ENCODE measurements at places on chromosomes 6 and 20.

GRCh38 chr6:10414756-10415616, at the start of gene TFAP2A:
Gene TFAP2A, minus strand, starts transcription at chr6:10415074. Its CDS starts 83 bp downstream, at chr6:10414991.
- no peak for DNase-seq

GRCh38 chr6:117919275-117919674, 12.2 kb downstream of the SLC35F1 start:
- DNase-seq, result no peak

DNA sequence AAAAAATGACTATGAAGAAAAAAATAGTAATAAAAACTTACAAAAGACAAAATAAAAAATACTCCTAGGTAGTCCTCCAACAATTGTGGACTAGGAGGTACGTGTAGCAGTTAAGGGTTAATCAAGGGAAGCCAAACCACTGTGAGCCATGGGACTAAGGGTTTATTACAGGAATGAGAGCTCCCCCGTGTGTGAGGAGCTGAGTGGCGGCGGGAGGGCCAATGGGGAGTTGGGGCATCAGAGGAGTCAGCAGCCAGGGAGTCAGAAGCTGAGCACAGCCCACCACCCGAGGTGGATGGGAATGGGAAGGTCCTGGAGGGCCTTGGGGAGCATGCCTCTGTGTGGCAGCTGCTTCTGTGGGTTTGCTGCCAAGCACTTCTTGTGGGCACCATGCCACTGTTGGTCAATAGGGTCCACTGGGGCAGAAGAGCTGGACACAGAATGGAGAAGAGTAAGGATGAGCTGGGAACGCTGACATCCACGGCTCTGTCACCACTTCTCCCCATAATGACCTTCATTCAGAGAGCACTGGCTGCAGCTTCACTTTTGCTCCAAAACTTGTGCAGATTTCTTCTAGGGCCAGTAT, 373.3 kb downstream of the CDKAL1 start:
- DNase-seq, result no peak

- no peak for DNase-seq
Measured at GRCh38 chr6:108746366-108746765, 101.9 kb upstream of the ARMC2 start.

DNA sequence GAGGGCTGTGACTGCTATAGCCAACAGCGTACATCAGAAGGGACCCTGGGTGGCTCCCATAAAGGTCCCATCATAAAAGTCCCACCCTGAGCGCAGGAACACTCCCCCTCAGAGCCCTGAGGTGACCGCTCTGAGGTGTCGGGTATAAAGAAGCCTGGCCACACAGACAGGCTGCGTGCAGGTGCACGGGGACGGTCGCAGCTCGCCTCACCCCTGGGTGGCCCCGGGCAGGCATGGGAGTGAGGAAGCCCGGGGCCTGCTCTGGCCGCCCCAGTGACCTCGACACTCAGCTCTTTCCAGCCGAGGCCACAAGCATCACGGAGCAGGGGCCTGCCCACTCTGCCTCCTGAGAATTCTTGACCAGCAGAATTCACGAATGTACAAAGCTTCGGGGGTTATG, 14.4 kb upstream of the RNASET2 start:
- DNase-seq, result no peak

DNA sequence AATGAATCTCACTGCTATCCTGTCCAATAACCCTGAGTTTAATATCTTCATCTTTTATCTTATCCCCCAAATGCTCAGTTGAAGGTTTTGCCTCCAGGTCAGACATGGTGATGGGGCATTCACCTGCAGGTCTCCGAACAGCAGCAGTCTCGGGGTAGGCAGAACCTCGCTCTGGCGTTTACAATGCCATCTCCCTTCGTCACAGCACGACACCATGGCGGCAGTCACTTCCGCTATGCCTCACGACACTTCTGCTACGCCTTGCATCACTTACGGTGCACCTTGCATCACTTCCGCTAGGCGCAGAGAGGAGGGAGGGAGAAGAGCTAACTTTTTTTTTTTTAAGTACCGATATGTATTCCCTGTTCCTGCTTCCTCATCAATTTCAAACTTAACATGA, 194.9 kb downstream of the BCAS1 start:
- no peak for DNase-seq

DNA sequence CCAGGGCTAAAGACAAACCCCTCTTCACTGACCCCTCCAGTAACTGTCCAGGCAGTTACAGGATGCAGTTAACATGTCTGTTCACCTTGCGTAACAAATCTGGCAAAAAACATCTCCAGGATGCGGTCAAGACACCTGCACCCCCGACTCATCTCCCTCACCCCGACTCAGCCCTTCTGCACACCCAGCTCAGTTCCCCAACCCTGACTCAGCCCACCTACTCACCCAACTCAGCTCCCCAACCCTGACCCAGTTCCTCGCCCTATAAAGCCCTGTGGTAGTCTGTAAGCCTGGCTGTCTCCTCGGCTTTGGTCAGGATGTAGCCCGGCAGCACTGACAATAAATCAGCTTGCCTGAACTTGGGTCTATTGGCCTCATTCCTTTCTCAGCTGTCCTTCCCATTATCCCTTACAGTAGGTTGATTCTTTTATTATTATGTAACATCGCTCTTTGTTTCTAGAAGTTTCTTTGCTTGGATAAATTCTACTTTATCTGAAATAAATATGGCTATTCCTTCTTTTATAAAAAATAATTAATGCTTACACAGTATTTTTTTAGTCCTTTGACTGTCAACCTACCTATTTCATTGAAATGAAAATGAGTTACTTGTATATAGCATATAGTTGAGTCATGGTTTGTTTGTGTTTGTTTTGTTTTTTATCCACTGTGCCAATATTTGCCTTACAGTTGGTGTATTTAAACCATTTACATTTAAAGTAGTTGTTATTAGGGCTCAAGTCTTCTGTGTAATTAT, 12.9 kb upstream of the ADTRP start:
- no peak for DNase-seq

- DNase-seq, result no peak
Measured at GRCh38 chr6:107816818-107817217, 7.3 kb downstream of the SCML4 start.

GRCh38 chr6:73081955-73082354, 143.3 kb downstream of the KHDC1L start:
- no peak for DNase-seq

DNA sequence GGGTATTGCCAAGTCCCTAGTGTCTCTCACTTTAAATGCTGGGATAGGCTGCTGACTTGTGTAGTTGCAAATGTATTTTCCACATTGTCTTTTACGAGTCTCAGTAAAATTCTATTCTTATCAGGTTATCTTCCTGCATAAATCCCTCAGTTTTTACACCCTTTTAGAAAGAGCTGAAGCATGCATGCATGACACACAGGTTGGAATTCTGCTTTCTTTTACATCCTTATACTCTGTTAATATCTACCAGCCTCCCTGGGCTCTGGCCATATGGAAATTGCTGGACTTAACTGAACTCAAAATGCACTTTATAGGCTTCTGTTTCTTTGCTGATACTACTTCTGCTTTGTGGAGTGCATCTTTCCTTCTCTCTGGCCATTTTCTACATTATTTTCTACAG, 477.4 kb downstream of the FRK start:
- no peak for DNase-seq

- no peak for DNase-seq
Measured at GRCh38 chr6:113050010-113050858, 703.1 kb downstream of the RFPL4B start.

DNA sequence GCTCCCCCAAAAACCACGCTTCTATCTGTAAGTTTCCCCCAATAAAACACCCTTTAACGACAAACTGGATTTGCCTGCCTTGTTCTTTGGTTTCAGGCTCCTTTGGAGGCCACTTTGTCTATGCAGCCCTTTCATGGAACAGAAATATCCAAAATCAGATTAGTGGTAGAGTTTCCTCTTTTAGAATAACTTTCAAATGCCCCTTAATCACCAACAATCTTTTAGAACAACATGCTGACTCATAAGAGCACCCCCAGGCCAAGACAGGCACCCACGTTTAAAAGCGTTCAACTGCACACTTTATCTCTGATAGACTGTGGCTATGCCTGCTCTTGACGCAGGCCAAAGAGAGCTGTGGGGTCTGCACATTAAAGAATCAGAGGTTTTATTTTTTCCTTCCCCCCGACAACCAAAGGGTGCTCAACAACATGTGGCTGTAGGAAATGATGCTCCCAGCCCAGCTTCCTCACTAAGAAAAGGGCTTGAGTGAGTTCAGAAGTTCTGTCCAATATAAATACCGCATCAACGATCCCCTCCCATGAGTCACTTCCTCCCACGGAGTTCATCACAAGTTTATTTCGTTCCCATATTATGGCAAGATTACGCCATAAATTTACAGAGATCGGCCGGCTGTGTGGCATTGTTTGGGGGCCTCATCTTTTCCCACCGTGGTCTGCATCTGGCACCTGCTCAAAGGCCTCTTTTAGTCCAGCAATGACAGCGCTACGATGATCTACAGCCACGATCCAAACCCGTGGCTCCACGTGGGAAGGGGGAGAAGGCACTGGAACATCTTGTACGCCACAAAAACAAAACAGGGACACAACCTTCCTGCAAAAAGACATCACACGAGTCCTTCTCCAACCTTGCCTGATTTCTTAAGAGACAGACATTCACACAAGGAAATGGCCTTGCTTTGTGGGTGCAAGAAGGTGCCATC, 88.8 kb upstream of the NFATC2 start:
- no peak for DNase-seq

DNA sequence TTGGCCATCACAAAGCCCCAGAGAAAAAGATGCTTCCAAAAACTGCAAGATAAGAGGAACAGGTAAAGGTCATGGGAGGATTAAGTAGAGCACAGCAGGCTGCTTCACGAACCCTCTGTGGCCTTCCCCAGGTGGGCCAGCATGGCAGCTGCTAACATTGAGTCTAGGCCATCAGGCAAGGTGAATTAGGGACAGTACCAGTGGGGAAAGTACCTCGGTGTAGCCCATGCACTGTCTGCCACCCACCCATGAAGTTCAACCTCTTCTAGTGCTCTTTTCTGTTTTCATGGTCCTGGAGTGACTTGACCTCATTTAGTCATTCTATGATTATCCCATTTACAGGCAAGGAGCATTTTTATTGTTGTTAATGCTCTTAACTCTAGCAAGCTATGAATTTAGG, 108.6 kb upstream of the DUSP22 start:
- no peak for DNase-seq

DNA sequence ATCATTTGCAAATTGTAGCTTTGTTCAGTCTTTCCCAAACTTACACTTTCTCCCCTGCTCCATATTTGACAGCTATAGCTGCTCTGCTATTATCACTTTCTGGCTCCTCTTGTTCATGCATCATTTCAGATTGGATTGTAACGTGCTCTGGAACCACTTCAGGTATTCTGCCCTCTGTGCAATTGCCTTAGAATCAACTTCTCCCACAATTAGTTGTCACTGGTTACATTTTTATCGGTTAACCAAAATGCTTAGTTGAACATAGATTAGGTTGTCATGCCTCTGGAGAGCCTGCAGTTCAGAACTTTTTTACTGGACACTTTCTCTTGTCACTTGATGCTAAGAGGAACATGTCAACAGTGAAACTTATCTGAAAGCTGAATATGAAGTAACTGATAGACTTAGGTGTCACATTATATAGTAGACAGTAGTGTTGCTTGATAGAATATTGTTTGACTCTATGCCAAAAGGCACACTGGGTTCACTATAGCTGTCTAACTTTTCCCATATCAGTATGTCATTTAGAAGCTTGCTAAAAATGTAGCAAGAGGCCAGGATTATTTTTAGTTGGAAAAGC, 127.7 kb upstream of the PTPRK start:
- no peak for DNase-seq

DNA sequence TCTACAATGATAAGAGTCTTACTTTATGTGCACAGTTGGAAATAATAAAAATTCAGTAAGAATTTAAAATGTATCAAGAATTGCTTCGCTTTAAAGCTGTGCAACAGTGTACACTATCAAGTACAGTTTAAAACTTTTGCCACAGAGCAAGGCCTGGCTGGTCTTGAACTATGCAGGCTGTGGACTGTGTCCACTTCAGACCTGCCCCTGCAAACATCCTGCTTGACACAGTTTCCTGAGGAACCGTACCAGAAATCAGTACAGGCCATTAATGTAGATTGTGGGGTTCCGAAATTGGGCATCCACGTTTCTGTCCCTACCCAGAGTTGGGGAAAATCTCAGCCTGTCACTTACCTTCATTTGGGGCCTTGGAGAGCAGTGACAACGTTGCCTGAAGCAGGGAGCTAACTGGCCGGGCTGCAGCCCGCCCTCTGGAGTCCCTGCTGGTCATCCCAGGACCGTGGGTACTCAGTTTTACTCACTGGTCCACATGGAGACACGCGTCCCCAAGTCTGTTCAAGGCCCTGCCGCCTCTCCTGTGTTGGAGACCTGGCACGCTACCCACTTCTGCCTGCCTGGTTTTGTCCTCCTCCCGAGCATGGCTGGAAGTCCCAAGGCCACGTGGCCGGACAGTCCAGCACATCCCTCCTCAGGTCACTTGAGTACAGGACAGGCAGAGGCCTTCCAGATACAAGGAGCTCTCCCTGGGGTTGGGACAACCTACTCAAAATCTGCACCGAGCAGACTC, 8.4 kb downstream of the NINL start:
- no peak for DNase-seq

All from GM18507 (cell line).